ENCODE measurements at places on chromosomes 6 and 20.

- no peak for DNase-seq
These were observed 65.4 kb downstream of the ARHGAP18 start for GRCh38 chr6:129644567-129645015.

- no peak for DNase-seq
These were observed 5.1 kb downstream of the DIDO1 start for GRCh38 chr20:62921119-62921687.

DNA sequence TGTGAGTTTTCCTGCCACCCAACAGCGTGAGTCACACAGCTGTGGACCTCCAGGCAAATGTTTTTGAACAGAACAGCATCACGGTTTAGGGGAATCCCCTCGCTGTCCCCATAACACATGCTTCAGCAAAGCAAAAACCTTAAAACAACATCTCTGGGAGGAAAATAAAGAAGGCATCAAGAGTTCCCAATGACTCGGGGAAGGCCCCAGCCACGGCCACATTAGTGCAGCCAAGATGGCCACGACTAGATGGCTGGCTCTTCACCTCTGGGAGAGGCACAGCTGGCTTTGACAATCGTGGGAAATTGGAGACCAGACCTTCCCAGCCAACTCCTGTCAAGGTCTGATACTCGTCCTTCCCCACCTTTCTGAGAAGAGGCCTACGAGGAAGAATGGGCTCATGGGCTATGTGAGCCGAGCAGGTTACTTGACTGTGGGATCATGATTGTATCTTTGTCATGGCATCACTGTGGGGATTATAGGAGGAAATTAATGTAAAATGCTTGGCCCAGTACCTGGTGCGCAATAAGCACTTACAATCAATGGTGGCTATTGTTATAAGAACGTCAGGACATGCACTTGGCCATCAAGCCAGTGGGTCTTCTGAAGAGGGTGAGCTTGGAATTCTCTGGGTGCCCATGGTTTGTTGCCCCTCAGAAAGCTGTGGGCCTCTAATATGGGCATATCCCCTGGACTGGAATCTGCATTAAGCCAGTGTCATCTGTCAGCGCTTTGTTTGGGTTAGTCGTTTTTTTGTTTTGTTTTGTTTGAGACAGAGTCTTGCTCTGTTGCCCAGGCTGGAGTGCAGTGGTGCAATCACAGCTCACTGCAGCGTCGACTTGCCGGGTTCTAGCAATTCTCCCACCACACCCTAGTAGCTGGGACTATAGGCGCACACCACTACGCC, 43.6 kb downstream of the FGD2 start:
- DNase-seq: no peak

DNA sequence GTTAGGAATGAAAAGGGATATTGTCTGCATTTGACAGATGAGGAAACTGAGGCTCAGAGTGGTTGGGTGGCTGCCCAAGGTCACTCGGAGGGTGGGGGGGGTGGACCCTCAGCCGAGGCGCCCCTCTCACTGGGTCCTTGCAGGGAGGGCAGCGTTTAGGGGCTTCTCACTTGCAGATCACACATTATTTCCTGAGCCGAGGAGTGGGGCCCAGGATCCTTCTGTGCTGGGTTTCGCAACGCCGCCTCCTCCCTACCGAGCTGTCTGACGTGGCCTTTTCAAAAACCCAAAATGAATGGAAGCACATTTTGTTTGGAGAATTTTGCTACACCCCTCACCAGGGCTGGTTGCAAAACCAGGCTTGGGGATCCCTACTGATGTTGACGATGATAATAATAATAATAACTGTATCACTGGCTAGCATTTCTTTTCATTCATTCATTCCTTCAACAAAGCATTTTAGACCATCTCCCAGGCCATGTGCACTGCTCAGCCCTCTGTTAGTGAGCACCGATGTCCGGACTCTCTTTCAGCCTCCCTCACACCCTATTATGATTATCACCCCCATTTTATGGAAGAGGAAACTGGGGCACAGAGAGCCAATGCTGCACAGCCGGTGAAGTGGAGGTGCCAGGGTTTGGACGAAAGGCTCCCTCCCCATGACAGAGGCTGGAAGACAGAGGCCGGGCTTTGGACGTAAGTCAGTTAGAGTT, 5.2 kb downstream of the DLGAP4 start:
- DNase-seq: no peak

DNA sequence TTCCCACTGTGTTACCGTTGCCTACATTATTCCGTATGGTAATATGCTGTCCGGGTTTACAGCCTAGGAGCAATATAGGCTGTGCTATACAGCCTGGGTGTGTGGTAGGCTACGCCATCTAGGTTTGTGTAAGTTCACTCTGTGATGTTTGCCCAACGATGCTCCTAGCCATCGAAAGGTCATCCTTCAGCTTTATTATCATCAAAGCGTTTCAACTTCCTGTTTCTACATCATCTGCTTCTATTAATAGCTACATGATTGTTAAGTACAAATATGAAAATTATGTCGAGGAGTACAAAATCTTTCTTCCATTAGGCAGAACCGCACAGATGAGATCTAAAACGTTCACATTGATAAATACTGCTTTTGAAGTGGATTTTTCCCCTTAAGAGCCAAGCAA, 69.9 kb downstream of the PPP1R14C start:
- no peak for DNase-seq

- DNase-seq: no peak
These were observed 18.2 kb upstream of the AVP start for GRCh38 chr20:3102575-3103368.

DNA sequence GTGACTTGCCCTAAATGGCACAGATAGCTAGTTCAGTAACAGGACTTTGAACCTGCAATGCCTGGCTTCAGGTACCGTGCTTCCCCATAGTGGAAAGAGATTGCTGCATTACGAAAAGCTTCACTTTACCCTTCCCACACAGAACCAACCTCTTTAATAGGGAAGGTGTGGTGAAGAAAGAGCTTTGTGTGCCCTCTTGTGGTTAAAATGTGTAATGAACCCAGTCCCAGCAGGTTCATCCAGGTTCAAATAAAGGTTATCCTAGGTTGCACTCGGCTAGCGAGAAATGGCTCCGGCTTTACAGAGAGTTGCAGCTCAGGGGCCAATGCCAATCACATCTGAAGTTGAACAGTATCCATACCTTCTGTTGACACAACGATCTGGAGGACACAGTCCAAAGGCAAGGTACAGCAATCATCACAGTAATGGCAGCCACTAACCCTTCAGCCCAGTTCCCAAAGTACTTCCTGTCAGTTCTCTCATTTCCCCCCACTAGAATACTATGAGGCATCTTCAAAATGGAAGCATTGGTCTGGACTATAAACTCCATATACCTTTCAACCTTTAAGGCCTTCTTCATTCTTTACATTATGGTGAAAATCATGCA, 3.0 kb downstream of the DEFB115 start:
- DNase-seq: no peak
